Cortex of kidney (tissue), 1 donor: ENCODE measurements at places on chromosomes 1 and 21.

GRCh38 chr1:162023181-162023546, 505 bp downstream of the OLFML2B start:
- no peak for DNase-seq

DNA sequence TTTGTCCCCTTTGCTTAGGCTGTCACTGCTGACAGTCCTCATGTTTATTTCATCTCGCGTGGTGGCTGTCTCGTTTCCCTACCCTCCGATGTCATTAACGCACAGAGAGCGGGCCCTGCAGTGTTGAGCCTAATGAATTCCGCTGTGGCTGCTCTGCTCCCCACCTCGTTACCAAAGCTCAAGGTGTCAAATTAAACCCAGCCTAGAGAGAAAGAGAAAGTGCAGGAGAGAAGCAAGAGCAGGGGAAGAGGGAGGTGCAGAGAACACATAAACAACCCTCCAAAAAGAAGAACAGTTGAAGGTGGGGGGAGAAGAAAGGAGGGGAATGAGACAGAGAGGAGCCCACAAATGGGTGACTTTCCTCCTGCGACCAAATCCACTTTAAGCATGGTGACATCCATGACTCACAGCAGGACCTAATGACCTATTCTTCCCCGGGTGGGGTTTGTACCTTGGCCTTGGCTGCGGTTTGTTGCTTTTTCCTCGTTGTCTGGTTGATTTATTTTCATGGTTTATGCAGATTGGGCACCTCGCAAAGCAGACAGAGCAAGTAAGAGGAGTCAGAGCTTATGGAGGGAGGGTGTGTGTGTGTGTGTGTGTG, 92.5 kb downstream of the PBX1 start:
- DNase-seq: no peak

GRCh38 chr1:203306965-203307541, 1.7 kb downstream of the BTG2 start:
- no peak for DNase-seq

- no peak for DNase-seq
Measured at GRCh38 chr1:203672346-203672745, 45.7 kb downstream of the ATP2B4 start.

GRCh38 chr1:113018911-113019310, 54.1 kb upstream of the LRIG2 start:
- no peak for DNase-seq

DNA sequence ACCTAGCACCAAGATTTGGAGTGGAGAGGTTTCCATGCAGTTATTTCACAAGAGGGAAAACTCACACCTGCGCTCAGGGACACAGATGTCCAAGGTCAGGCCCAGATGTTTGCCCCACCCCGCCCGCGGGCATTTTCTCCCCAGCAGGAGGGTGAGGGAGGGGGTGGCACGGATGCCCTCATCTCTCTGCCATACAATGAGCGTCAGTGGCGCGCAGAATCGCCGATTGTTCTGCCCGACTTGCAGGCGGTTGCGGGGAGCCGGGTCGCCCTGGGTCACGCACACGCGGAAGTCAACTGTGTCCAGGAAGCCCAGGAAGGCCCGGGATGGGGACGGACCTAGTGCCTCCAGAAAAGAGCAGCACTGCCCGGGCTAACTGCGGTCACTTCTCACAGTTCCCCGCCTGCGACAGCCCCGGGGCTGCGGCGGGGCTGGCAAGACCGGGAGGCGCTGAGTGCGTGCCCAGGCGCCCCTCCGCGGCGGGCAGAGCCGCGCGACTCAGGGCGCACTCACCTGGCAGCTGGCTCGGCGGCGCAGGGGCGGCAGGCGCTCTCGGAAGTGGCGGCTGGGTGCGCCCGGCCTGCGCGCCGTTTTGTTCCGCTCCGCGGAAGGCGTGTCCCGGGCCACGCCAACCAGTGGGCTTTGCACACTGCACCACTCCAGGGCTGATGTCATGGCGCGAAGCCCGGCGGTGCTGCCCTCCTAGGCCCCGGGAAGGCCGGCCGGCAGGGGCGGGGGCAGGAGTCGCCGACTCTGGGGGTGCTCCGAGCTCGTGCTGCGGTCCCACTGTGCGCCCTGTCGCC, at the start of gene CSRP1:
TSS of gene CSRP1 (minus strand) at position 567 of the 803 bp plus-strand sequence. CDS start 10,820 bp downstream, outside the sequence.
- peak; percentile 25 for DNase-seq

- DNase-seq: no peak
Measured at GRCh38 chr21:38770660-38771059, 35.1 kb upstream of the ETS2 start.

DNA sequence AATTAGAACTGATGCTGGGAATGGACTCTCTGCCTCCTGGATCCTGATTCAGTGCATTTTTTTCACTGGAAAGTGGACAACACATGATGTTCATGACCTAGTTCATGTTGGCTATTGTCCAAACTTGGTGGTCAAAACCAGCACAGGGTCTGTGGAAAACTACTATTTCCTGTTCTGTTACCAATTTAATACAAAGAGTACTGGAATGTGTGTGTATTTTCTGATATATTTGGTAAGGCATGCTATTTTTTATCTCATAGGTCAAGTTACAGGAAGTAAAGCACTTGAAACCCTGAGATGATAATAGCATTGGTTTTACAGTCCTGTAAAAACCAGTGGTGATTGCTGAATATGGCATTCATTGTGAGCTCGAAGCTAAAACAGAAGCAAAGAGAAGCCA, 89.9 kb downstream of the SGIP1 start:
- no peak for DNase-seq

GRCh38 chr1:205369701-205370123, 13.0 kb upstream of the KLHDC8A start:
- DNase-seq: no peak

DNA sequence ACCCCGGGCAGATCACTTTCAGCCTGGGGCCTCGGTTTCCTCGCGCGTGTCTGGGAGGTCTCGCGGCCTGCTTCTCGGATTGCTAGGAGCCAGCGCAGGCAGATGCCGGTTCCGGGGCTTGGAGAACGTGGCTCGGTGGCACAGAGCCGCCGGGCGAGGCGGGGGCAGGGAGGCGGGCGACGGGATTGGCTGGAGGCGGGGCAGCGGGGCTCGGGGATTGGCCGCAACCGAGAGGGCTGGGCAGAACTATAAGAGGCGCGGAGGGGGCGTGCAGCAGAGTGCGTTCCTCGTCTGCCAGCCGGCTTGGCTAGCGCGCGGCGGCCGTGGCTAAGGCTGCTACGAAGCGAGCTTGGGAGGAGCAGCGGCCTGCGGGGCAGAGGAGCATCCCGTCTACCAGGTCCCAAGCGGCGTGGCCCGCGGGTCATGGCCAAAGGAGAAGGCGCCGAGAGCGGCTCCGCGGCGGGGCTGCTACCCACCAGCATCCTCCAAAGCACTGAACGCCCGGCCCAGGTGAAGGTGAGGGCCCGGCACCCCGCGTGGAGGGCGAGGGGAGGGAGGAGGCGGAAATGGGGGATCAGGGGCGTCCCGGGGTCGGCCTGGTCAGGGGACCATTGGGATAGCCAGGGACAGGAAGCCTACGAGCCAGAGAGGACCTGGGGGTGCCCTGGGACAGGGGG, at the start of gene MFSD2A:
TSS of gene MFSD2A (plus strand) at position 276 of the 677 bp plus-strand sequence. CDS start at position 424, 148 bp downstream.
- no peak for DNase-seq

GRCh38 chr1:47434051-47434842, 3.6 kb upstream of the FOXD2 start:
- no peak for DNase-seq

DNA sequence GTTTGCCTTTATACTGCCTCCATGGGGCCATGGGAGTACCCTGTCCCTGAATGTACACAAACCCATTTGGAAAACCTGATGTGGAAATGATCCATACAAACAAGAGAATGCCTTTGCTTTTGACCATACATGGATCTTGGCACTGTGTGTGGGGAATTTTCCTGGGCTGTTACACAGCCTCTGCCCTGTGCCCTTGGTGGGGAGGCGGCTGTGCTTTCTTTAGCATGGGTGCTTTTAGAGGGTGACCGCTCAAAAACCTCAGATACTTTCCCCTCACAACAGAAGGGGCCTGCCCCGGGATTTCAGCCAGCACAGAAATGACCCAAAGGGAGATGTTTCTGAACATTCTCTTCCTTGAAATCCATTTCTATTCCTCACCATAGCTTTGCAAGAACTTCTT, 194.8 kb downstream of the LMO4 start:
- DNase-seq: no peak

DNA sequence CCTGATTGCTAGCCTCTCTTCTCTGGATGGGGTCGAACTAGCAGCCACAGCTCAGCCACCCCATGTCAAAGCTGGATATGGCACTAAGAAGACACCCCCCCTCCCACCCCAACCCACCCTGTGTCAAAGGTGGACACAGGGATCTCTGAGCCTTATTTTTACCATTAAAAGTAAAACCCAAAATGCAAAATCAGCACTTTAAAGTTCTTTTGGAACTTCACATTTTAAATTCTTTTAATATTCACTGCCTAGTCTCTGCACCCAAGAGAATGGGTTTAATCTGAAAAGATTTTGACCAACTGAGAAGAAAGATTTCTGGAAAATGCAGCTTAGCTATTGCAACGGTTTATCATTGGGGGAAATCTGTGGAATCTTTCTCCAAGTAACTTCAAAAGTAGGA, 167.6 kb downstream of the TGFBR3 start:
- no peak for DNase-seq

- no peak for DNase-seq
Measured at GRCh38 chr1:12088607-12089006, 25.5 kb downstream of the TNFRSF8 start.

- no peak for DNase-seq
Measured at GRCh38 chr1:29186707-29187106, 5.0 kb upstream of the SRSF4 start.

- DNase-seq: no peak
Measured at GRCh38 chr1:164477343-164477742, 81.6 kb upstream of the PBX1 start.

DNA sequence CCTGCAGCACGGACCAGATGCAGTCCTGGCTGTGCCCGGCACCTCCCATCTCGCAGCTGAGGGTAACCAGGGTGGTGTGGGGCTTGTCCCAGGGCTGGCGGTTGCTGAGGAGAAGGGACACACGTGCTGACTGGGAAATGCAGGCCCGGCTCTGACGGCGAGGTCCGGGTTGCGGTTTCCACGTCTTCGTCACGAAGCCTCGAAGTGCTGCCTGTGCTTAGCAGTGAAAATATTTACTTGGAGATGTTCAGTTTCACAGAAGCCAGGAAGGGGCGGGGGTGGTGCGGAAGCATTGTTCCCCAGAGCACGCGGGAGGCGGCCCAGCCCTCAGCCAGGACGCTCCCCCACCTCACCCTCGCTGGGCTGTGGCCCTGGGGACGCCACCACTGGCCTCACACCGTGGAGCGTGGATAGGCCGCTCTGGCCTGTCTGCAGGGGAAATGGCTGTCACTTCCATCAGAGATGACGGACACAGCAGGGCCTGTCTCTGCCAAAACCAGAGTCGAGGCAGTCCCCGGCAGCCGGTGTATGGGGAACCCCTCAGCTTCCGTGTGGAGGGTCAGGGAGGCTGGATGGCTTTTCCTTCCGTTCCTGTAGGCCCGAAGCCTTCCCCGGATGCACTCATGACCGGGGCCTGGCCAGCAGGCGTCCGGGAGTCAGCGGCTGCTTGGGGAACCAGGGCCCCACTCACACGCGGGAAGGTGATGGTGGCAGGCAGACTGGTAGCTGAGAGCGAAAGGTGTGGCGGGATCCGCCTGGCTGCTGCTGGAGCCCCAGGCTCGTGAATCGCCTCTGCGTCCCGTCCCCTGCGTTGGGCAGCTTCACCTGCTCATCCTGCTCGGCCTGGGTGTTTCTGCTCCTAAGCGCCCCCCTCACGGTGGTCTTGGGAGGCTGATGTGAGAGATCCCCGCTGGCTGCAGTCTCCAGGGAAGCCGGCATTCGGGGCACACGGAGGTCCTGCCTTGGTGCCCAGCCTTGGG, 14.7 kb upstream of the POFUT2 start:
- DNase-seq: no peak

DNA sequence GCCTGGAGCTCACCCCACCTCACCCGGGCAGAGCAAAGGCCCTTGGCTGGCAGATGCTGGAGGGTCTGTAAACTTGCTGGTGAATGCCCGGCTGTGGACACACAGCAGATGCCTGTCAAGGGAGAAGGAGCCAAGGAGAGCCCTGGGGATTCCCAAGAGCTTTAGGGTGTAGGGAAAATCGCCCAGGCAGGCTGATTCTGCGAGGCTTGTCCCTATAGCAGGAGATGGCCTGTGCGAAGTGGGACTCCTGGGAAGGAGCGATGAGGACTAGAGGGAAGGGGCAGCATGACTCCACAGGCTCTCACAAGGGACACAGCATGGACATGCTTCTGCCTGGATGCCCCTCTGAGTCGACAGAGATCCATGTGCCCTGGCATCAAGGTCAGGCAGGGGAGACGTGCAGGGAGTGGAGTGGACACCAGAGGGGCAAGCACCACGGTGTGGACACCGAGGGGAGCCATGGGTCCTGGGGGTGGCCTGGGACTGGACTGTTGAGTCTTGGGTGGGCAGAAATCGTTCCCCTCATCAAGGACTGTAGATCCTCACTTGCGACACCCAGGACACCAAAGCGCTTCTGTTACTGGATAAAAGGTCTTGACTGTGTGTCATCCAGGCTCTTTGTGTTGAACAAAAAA, 71.4 kb upstream of the ABCG1 start:
- DNase-seq: no peak

DNA sequence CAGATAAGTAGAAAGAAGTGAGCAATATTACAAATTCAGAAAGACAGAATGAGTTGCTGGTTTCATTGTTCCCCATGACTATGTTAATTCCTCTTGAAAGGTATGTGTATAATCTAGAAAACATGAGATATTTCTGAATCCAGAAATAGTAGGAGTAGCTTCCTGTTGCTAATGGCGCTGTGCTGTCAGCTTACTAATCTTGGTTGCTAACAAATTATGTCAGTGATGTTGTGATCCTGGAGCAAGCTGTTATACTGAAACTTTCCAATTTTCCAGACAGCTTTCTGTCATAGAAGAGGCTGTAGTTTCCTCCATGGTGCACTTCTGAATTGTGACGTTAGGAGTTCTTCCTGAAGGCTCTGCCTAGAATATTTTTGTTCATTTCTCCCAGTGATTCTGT, 372.3 kb downstream of the USP25 start:
- DNase-seq: no peak

DNA sequence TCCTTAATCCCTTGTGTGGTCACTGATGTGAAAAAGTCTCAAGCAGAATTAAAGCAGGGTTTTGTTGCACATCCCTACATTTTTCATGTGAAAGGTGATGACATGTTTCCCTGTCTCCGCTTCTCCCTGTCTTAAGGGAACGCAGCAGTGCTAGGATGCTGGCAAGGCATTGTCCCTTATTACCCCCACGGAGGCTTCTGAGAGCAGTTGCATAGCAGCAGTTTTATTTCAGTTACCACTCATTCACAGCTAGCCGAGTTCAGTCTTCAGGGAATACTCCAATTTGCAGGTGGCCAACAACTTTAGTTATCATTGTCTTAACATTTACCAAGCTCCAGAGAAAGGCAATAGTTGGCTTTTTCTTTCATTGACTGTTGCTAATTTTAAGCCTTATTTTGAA, 89.1 kb downstream of the CLEC20A start:
- DNase-seq: no peak

DNA sequence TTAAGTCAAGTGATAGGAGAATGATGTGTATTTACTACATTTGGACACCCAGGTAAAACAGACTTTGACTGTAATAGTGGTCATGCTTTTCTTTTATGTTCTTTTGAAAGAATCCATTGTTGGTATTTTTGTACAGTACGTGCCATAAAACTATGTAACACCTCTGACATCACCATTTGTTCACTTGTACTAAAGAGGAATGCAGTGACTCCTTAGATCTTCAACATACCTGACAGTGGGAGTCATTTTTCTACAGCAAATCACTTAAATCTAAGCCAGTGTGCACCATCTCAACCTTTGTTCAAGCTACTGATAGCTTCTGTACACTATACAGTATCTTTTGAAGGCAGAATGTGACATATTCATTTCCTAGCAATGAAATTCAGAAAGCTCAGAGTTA, 6.3 kb upstream of the PLD5 start:
- DNase-seq: no peak
